Epithelial cell of prostate (primary cell): ENCODE measurements at places on chromosomes 2 and 18.

DNA sequence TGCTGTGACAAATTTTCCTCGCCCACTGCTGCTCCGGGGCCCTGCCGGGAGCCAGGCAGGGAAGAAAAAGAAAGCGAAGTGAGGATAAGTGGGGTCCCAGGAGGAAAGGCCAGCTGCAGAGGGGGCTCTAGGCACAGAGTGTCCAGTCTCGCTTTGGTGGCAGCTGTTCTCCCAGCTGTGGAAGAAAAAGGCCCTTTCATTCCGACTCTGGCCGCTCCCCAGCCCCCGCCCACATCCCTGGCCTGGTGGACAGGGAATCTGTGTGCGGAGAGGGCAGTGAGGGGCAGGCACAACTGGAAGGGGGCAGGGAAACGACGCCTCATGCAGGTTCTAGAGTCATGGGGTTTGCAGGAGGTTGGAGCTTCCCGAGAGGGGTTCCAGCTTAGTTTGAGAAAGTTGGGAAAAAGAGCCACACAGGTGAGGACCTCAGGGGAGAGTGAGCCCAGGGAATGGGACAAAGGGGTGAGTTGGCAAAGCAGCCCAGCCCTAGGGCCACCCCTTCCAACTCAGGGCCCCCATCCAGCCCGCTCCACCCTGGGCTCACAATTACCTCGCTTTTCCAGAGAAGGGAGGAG is 1.8 kb downstream of the RTKN start:
- DNase-seq = no peak

DNA sequence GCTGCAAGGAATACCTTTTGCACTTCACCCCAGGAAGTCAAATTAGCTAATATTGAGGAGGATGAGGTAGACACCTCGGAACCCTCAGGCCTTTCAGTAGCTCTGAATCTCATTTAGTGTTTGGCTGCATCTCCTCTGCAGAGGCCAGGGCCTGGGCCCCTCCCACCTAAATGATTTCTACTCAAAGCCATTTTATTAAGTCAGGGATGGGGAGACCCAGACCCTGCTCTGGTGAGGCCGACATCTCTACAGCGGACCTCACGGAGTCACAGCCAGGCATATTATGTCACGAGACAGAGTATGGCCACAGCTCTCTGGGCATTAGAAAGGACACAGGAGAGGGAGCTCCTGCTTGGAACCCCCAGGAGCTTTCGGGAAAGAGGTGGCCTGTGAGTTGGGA is 305.5 kb downstream of the ALK start:
- DNase-seq = no peak

DNA sequence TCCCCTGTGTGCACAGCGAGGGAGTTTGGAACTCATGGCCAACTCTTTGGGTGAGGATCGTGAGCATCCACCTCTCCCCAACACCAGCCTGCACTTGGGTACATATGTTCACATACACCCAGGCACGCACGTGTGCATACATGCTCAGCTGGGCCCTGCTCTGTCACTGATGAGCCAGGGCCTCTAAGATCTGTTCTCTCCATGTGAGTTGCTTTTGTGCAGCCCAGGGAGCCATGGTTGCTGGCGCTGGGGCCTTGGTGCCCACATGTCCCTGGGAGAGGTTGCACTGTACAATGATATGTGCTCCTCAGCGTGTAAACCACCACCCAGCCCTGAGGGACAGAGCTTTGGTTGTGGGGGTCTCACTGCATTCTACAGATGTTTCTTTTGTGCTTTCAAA is 44.1 kb downstream of the KLHL29 start:
- no peak for DNase-seq

DNA sequence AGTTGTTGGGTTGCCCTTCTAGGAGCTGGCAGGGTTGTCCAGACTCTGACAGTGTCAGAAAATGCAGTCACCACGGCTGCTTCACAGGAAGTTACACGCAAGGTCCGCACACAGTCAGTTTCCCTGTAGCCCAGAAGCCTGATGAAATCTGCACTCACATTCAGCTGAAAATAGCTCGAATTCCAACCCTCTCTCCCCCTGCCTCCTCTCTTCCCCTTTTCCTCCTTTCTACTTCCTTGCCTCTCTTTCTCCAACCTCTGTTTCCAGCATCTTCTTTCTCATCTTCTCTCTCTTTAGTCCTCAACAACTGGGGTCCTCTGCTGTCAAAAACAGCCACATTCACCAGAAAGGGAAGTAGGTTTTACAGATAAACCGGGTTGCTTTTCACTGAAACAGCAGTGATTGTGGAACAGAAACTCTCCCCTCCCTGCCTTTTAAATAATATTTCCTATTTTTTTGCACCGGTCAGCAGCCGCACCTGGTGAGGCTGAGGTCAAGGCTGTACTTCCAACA is 69.3 kb downstream of the BCL11A start:
- DNase-seq = no peak

DNA sequence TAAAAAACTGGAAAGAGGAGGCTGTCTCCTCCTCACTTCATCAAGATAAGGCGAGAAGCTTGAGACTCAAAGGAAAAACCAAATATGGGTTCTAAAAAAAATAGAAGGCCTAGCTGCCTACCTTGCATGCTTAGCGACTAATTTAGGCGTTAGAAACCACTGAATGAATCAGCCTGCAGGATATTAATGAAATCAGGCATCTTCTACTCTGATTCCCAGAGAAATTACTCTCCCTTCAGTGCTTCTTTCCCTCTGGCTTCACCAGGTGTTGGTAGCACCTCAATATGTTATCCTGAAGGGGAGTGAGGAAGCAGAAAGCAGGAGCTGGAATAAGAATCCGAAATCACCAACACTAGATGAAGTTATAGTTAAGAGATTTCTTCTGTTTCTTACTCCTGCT is 749.8 kb upstream of the NRXN1 start:
- DNase-seq = no peak

DNA sequence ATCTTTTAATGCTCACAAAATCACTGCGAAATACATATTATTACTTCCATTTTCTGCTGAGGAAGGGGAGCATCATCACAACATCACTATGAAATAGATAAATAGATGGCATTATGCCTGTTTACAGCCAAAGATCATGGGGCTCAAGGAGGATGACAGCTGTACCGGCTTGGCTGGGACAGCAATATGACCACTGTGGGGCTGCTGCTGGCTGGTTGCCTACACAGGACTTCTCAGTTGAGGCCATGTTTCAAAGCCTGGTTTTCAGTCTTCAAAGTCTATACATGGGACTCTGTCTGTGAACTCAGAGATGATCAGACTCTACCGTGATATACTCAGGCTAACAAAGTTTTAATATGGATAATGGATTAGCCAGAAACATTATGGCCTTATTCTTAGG is 58.7 kb downstream of the SPATS2L start:
- DNase-seq = no peak
